ENCODE measurements at places on chromosomes 11 and 22.

GRCh38 chr22:23705358-23705757, 14.5 kb downstream of the RGL4 start:
- no peak for DNase-seq

DNA sequence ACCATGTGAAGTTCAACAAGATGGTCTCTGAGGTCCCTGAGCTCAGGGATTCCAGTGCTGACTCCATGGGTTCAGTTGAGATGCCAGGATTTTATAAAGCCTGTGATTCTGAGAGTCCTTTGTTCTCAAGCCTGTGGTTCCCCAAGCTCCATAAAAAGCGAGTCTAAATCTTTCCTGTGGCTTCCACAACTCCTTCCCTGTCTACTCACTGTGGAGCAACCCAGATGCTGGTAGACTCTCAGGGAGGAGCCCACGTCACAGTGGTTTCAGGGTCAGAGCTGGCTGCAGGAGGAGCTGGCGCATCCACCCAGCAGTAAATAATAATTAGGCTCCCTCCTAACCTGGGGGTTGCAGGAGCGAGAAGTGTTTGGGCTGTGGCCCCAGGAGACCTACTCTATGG, 2.0 kb upstream of the RELT start:
- no peak for DNase-seq

- peak; percentile 76 for DNase-seq
Measured at GRCh38 chr11:33227578-33228261, 29.5 kb upstream of the HIPK3 start.

GRCh38 chr11:516400-516799, 9.4 kb upstream of the RNH1 start:
- DNase-seq: no peak

DNA sequence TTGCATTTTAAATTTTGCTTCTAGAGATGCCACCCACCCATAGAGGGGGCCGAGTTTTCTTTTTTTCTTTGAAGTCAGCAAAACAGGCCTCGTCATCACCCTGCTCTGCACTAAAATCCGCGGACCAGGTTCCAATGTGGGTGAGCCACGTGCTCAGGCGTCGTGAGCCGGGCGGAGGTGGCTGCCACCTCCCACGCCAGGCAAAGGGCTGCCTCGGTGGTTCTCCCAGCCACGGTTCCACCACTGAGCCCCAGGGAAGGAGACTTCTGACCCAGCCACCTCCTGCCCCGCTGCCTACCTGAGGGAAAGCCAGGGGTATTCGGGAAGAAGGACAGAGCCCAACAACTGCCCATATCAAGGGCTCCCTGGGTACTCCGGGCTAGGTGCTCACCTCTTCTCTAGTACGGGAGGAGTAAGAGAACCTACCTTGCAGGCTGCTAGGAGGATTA, 45.3 kb downstream of the MN1 start:
- DNase-seq: no peak

GRCh38 chr11:126930091-126930841, 70.3 kb downstream of the KIRREL3 start:
- DNase-seq: no peak

DNA sequence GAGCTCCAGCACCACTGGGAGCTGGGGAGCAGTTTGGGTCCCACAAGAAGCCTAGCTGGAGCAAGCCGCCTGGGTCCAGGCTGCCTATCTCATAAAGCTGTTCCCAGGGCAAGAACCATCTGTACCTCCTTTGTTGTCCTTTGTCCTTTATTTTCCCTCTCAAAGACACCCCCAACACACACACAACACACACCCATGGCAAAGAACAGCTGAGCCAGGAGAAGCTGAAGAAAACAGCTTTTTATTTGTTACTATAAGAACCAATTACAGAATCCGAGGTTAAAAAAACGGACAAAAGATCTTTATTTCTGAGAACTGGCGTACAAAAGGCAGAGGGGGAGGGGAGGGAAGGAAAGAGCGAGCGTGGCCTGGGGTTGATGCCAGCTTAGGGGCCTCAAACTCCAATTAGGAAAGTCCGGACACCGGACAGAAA, 1.7 kb upstream of the TUT1 start:
- no peak for DNase-seq

- DNase-seq: no peak
Measured at GRCh38 chr22:34334893-34335292, 414.6 kb upstream of the LARGE1 start.

- DNase-seq: no peak
Measured at GRCh38 chr22:23530766-23531282, 49.3 kb downstream of the IGLL1 start.

DNA sequence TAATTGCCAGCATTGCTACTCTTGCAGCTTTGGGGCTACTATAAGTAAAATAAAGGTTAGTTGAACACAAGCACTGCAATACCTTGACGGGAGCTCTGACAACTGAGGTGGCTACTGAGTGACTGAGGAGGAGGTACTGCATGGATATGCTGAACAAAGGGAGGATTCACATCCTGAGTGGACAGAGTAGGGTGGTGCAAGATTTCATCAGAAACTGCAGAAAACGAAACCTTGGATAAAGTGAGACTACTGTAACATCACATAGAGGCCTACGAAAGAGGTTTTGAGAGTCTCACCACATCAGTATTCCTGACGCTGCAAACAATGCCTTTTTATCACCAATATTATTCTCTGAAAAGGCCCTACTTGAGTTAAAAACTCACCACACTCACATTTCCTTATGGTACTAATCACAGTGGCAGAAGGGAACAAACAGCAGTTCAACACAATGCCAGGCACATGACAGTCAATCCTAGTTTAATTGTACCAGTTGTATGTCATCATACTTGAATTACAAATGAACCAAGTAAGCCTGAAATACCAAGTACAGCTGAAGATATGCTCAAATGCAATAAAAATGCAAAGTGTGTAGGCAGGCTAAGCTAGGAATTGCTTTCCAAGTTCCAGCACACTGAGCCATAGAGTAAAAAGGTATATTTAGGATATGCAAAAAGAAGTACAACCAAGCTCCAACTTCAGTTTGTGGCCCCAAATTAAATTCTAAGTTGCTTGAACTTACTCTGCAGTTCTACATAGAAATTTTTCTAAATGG, 4.0 kb upstream of the GPR83 start:
- DNase-seq: no peak

DNA sequence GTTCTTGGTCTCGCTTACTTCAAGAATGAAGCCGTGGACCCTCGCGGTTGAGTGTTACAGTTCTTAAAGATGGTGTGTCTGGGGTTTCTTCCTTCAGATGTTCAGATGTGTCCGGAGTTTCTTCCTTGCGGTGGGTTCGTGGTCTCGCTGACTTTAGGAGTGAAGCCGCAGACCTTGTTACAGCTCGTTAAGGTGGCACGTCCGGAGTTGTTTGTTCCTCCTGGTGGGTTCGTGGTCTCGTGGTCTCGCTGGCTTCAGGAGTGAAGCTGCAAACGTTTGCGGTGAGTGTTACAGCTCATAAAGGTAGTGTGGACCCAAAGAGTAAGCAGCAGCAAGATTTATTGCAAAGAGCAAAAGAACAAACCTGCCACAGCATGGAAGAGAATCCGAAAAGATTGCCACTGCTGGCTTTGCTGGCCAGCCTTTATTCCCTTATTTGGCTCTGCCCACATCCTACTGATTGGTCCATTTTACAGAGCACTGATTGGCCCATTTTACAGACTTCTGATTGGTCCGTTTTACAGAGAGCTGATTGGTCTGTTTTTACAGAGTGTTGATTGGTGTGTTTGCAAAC, 27.1 kb upstream of the NXPE2 start:
- no peak for DNase-seq

DNA sequence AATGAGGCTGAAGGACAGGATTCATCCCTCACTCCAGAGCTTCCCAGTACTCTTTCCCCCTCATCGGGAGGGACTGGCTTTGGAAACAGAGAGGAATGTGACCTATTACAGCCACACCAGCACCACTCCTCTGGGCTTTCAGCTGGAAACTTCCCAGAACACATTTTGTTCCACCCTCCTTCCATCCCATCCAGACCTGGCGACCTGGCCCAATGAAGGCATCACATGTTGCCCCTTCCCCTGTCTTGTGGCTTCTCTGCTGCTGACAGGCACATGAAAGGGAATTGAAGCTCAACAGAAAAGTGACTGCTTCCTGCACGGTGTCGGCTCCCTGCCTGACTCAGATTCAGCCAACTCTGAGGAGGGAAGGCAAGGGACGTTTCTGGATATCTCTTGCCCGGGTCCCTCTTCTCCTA, 19.1 kb downstream of the IRAG1 start:
- DNase-seq: no peak

- DNase-seq: peak; percentile 74
Measured at GRCh38 chr11:65779919-65780769, 632 bp downstream of the AP5B1 start.

DNA sequence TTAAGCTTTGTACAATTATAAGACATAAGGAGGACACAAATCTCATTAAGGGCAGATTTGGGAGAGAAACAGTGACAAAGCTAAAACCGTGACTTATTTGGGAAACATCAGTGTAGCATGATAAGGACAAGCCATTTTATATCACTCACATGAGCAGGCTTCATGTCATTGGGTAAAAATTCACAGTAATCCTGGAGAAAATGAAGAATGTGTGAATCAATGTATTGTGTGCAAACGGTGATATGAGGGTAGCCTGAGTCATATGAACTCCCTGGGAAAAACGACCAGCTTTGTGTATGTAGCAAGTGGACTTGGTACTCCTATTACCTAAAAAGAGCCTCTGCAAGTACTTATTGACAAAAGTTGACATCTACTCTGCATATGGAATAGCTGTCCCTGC, 6.0 kb upstream of the TRIM34 start:
- DNase-seq: no peak

DNA sequence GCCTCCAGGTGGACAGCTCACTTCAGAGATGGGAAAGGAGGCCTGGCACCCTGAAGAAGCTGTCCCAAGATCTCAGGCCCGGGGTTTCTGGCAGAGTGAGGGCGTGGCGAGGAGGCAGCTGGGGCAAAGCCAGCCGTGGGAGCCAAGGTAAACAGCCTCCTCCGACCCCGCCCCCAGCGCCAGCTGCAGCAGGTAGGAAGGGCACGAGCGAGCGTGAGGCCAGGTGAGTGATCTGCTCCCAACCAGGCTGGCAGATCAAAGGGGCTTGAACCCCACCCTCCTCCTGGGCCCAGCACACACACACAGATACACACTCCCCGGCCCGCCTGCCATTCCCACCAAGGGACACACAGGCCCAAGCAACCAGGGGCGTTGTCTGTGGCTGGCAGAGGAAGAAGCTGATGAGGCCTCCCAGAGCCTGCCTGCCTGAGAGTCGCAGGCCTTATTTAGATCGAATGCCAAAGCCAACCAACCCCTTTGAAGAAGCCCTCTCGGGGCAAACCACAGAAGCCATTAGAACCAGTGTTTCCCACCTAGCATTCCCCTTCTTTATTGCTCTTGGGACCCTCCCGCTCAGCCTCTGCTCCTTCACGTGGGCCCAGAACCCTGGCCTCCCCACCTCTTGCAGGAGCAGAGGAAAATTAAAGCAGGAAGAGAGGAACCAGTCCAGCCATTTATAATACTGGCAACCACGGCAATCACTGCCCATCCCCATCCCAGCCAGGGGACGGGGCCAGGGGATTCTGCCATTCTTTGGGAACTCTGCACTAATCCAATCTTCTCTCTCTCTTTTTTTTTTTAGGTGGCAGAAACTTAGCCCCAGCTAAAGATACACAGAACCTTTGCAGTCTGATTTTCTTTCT, 5.0 kb downstream of the PDGFB start:
- DNase-seq: no peak

GRCh38 chr11:128416976-128417375, 170.4 kb downstream of the ETS1 start:
- DNase-seq: no peak

DNA sequence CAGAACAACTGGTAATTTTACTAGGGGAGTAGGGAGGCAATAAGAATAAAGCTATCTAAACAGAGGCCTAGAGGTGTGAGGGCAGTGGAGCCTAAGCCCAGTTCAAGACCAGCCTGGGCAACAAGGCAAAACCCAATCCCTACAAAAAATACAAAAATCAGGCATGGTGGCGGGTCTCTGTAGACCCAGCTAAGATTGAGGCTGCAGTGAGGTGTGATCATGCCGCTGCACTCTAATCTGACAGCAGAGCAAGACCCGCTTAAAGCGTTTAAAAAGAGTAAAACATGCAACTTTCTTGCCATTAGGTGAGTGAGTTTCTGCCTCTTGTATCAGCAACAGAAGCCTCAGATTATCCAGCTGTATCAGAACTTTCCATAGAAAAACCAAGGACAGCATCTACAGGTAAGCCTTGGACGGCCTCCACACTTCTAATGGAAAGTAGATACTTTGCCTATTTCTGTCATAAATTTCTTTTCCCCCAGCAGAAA, 12.1 kb downstream of the TAF1D start:
- no peak for DNase-seq

DNA sequence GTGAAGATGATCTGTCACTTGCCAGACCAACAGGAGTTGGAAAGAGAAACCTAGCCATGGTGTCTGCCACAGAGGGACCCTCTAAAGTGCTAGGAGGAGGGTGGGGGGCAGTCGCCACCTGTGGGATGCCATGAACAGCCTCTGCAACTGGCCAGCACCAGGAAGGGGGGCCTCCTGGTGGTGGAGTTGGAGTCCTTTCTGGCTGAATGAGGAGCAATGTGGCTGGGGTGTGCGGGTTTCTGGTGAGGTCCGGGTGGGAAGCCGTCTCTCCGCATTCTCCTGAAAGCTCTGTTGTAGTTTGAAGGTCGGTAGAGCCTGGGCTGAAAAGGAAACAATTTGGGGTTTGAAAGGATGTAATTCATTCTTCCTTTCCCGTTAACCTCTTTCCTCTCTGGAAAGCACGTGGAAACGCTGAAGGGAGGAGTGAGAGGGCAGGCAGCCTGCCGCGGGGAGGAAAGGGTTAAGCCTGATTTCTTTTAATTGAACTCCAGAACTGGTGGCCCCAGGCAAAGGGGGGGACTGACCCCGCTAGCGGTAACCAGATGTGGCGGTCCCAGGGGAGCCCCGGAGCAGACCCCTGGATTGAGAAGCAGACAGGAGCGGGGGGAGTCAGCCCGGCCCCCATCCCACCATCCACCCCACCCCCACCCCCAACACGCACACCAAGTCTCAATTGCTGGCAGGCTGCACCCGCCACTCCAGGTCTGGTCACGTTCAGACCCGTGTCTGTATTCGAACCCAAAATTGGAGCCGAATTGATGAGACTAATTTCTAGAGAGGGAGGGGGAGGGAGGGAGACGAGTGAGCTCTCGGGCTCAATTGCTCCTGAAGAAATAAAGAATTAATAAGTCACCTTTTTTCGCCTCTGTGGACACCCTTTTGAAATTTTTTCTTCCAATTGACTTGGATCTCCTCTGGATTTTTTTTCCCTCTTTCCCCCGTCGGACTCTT, 1.8 kb upstream of the FLI1 start:
- DNase-seq: peak; percentile 11

DNA sequence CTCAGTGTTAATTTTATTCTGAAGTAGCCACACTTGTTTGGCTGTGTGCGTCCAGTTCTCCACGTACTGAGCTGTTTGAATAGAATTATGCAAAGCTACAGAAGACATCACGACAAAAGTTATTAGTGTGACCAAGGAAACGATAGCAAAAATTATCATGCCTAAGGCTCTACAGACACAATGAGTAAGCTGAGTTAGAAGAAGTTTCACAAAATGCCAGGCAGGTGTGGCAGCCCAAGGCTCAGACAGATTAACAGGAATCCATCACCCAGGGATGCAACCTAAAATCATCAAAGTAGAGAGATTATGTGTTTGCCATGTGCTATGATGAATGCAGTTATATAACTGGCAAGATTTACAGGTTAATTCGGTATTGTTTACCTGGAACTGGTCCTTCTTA, 73.1 kb upstream of the INCENP start:
- DNase-seq: no peak

GRCh38 chr11:21814169-21814568, 378.7 kb upstream of the ANO5 start:
- no peak for DNase-seq
